Sigmoid colon (tissue), 7 donors: ENCODE measurements at places on chromosomes 1 and 21. TPM values are rescaled to one million over a fixed set of nuclear protein-coding genes. Genes with fewer than 3 reads are reported as not detected.

GRCh38 chr1:223088713-223089240 lies 54.3 kb downstream of the TLR5 start:
- no peak for DNase-seq

- DNase-seq, result no peak
Measured at GRCh38 chr1:36257375-36257767, 33.1 kb downstream of the THRAP3 start.

The COL24A1 gene
- 7.6 TPM for total RNA-seq

The PBXIP1 gene
- 223 TPM for total RNA-seq

The EXO1 gene
- total RNA-seq, result 0.27 TPM

The AK2 gene
- total RNA-seq, result 112 TPM

The OPTC gene
- not detected for total RNA-seq

GRCh38 chr1:207470927-207471326 lies 16.8 kb downstream of the CR2 start:
- no peak for DNase-seq

DNA sequence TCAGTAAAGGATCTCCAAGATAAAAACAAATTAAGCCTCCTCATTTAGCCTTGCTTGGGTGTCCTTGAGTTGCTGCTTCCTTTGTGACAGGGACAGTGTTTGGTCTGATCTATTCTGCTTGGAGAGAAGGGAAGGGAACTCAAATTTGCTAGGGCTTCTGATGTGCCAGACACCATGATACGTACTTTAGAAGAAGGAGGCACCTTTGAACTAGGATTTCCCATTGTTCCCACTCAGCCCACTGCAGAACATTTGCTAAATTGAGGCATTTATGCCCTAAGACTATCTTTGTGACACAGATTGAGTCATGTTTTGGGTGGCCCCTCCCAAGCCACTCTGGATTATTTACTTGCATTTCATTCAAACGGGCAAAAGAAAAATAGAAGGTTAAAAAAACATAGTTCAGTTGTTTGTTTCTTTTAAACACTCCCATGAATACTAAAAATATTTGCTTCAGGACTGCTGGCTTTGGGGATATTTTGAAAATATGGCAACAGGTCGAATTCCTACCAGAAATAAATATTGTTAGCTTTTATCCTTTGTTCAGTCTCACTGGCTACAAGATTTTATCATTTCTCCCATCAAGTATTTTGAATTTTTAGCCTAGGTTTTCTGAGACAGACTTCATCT lies 81.9 kb upstream of the WLS start:
- no peak for DNase-seq

DNA sequence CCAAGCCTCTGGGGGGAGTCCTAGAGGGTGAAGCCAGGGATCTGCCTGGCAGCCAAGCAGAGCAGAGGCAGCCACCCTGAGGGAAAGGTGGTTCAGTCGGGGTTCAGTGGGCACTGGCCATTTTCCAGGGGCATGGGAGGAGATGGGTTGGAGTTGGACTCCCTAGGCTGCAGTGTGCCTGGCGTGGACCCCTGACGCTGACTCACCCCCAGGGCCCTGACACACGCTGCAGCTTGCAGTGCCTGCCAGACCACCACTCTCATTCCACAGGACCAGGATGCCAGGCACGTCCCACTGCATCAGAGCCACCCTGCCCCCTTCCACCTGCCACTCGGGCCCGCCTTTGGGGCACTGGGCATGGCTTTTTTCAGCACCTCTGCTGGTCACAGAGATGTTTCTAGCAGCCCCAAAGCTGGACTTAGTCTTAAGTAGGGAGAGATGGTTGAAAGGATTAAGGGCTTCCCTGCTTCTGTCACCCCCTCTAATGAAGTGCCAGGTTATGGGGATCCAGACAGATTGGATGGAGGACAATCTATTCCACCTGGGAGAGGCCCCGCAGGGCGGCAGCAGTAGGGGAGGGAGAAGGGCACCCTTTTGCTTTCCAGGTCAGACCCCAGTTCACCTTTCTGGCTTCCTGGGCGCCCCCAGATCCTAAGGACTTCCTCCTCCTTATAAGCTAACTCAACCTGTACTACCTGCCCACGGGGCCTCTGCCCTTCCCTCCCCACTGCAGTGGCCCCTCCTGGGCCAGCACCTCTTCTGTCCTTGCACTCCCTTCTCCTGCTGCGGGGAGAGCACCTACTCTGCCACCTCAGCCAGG lies 1.6 kb downstream of the SYT2 start:
- peak; percentile 42 for DNase-seq

The FMO4 gene
- total RNA-seq, result 2.0 TPM
